ENCODE measurements at places on chromosomes 16 and 17.

DNA sequence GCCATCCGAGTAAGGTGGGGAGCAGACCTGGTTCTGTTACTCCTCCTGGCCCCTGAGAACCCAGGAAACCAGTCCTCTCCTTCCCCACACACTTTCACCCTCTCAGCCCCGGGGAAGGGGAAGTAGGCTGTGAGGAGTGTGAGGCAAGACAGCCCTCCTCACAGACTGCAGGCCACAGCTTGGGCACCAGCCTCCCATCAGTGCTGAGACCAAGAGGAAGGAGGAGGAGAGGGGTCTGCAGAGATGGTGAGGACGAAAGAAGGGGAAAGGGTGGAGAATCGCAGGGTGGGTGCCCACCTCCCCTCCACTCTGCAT, 7.0 kb downstream of the G6PC3 start:
- no peak for DNase-seq

DNA sequence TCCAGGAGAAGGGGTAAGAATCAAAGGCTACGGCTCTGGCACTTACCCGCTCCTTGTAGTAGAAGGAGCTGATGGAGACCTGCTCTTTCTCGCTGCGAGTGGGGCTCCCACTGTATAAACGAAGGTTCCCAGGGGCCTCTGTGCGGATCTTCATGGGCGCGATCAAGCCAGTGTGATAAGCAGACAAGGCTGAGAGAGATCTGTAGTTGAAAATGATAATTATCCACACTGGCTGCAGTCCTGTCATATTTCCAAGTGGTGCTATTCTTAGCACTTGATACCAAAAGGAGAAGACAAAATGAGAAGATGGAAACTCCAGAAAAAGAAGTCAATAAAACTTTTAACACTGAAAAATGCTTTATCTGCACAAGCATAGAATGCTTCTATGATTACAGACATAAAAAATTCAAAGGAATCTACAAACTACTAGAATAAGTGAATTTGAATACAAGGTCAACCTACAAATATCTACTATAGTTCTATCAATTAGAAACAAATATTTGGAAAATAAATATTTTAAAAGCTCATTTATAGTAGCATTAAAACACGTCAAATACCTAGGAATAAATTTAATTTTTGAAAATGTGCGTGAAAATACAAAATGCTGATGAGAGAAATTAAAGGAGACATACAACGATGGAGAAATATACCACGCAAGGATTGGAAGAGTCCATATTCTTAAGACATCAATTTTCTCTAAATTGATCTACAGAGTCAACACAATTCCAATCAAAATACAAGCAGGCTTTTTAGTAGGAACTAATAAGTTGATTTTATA, 80.8 kb downstream of the WDR59 start:
- DNase-seq: no peak

DNA sequence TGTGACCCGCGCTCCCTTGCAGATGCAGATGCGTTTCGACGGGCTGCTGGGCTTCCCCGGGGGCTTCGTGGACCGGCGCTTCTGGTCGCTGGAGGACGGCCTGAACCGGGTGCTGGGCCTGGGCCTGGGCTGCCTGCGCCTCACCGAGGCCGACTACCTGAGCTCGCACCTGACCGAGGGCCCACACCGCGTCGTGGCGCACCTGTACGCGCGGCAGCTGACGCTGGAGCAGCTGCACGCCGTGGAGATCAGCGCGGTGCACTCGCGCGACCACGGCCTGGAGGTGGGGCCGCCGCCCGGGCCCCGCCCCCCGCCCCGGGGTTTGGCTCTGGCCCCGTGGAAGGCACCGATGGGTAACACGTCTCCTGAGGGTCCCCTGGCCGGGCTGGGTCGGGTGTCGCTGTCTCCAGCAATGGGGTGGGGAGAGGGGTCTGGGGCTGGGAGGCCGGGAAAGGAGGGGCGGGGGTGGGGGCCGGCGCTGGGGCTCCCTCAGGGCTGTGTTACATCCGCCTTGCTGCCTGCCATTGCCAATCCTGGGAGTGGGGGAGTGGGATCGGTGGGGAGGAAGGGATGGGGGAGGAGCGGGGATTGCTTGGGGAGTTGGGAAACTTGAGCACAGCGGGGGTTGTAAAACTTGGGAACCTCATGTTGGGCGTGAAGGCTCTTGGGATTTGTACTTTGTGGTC, 737 bp downstream of the NUDT16L1 start:
- DNase-seq: peak; percentile 45

- DNase-seq: peak; percentile 73
These were observed 7.2 kb downstream of the SRCIN1 start for GRCh38 chr17:38598536-38598935.

DNA sequence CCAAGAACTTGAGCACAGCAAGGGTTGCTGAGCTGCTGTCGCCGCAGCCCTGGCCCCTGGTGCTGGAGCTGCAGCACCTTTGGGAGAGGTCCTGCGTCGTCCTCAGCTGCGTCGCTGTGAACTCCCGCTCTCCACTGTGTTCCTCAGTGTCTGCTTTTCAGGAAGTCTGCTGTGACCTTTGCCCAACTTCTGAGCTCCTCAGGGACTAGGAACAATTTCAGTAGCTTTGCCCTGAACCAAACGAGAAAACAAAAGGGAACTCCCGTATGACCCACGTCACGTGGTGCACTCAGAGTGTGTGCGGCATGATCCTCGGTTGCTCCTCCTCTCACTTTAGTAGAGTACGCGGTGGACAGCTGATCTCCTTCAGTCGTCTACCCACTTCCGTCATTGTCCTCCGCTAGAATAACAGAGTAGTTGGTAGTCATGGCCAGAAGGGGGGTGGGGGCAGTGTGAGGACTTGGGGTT, 44.2 kb downstream of the WDR45B start:
- no peak for DNase-seq

- peak; percentile 56 for DNase-seq
These were observed 8.6 kb downstream of the KDM6B start for GRCh38 chr17:7842380-7843256.

DNA sequence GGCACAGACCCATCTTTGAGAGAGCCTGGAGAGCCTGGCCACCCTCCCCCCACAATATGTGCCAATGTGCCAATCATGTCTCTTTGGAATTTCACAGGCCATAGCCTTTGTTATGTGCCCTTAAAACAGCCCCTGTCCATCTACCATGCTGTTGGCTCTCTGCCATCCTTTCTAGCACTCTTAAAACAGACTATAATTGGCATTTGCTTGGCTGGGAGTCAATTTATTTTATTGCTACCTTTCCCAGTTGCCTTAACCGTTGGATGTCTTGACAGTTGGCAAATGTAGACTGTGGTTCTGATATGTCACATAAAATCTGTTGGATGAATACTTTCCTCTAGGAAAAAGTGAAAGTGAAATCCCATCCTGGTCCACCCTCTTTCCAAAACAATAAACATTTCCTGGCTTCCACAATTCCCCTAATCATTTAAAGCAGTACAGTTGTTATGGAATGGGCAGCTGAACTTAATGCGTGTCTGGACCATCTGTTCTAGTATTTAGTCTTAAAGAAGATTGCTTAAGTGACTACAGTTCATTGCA, 394.0 kb downstream of the KCNJ2 start:
- DNase-seq: peak; percentile 33

- no peak for DNase-seq
These were observed 19.6 kb downstream of the CPPED1 start for GRCh38 chr16:12784076-12784475.

DNA sequence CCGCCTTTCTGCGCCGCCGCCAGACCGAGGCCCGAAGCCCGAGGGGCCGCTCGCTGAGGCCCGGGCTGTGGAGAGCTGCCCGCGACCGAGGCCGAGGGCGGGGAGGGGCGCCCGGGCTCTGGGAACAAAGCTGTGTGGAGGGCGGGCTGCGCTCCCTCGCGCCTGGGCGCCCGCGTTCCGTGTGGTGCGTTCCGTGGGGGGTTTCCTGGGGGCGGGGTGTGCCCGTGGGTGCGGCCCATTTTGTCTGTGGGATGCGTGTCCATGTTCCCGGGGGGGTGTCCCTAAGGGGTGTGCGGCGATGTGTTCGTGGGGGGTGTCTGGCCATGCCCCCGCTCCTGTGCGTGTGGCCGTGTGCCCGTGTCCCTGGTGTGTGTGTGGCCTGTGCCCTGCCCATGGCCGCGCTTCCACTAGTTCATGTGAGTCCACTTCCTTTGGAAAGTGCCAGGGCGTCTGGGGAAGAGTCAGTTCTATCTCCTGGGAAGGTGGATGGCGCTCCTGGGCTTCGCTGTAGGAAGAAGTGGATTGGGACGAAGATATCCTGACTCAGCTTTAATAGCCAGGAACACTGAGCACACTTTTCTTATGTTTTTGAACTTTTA, 520 bp downstream of the JPT2 start:
- peak; percentile 49 for DNase-seq

DNA sequence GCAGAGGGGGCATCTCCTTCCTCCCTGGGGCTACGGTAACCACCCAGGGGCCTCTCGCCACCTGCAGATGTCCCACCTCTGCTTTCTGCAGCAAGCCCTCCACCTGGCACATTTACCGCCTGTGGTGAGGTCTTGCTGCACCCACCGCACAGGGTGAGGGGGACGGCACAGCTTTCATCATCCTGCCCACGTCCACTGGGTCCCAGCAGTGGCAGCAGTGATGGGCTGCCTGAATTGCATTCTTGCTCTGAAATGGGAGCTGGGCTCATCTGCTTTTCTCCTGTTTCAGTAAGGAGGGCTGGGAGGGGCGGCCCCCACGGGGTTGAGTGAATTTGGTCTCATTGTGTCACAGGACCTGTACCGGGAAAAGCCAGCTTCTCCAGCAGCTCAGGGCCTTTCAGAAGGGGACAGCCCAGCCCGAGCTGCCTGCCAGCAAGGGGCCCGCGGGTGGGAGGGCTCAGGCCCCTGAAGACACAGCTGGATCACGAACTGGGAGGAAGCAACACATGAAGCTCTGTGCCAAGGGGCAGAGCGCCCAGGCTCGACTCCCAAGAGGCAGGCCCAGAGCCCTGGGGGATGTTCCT, 12.7 kb downstream of the DNAAF8 start:
- no peak for DNase-seq

GRCh38 chr17:77754956-77755355, 203.5 kb upstream of the TNRC6C start:
- no peak for DNase-seq

DNA sequence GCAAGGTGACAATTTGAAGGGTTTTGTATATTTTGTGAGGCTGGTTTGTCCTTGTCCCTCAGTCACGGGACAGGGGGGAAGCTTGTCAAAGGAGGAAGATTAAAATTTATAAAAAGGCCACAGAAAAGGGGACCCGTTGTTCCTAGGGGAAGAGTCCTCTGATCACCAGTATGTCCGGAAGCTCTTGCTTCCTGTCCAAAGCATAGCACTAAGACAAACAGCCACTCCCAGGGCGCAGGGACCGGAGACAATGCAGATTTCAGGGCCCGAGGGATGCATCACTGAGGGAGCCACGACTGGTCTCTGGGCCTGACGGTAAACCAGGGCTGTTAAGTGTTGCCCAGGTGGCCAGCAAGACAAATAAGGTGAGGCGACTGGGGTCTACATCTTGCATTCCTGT, 95.2 kb downstream of the MAF start:
- no peak for DNase-seq

All from SJCRH30 (cell line).